ENCODE measurements at places on chromosomes 11 and 22.

- peak; percentile 89 for DNase-seq
These were observed 29.7 kb upstream of the DDX6 start for GRCh38 chr11:118820412-118821357.

DNA sequence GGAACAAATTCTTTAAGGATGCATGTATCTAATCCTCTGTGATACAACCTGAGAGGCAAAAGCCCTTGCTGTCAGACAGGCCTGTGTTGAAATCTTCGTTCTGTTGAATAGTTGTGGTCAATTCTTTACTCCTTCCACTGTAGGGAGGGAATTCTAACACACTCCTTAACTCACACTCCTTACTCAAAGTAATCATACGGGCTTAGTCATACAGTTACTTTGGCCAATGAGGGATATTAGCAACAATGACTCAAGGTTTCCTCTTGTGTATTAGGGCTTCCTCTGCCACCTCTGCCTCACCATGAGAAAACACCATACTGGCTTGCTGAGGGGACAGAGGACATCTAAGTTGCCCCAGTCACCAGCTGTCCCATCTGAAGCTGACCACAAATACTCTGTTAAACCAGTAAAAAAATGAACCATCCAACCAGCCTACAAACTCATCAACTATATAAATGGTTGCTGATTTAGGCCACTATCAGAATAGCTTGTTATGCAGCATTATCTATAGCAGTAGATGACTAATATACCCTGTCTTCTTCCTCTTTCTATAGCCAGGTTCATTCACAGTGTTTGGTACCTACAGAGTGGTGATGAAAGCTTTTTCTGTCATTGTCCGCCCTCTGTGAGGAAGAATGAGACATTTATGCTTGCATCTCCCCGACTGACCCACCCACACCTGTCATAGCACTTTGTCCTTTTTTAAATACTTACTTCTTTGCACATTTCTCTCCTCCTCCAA is 322.8 kb upstream of the SYN3 start:
- DNase-seq, result peak; percentile 29

- no peak for DNase-seq
These were observed 1043.0 kb downstream of the TBC1D22A start for GRCh38 chr22:47805394-47805935.

DNA sequence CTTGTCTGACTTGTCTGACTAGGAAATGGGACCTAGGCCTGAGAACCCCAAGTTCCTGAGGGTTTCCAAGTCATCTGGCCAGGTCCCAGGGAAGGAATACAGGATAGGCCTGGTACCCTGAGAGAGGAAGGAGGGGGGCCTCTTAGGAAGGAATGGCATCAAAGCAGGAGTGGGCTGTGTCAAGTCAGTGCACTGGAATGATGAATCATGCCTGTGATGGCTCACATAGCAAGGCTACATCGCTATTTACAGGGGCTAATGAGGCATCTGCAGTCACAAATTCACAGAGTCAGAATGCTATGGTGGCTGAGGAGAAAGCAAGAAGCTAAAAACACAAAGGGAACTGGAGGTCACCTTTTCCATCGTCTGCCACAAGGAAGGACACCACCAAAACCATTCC is 247.3 kb downstream of the NXPE2 start:
- no peak for DNase-seq

DNA sequence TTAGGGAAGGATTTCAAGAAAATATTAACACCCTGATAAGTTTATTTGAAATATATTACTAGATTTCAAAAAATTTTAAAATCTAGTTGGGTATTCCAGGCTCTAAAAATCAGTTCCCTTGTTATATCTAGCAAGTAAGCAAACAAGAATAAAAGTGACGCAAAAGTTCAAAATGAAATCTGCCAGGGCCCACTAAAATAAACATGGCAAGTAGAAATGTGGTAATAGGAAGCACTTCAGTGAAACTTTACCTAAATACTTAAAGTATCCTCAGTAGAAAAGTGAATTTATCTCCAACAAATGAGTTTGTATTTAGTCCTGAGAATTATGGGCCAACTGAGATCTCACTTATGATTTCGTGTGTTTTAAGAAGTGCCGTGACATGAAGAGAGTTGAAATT is 23.6 kb downstream of the POLD3 start:
- DNase-seq, result no peak

DNA sequence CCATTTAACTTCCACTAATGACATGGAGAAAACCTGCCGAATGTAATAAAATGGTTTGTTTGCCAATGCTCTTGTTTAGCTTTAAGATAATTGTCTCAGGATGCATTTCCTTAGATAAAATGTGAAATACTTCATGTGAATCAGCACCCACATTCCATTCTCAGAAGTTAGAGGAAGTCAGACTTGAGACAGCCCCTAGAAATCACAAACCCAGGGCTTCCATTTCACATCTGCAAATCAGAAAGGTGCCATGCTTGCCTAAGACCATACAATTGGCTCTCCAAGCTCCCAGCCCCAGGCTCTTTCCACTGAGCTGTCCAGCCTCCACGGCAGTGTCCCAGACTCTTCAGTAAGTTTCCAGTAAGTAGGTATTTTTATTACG is 35.6 kb upstream of the ADORA2A start:
- DNase-seq, result peak; percentile 7

GRCh38 chr11:3959015-3959902 is 103.8 kb downstream of the STIM1 start:
- DNase-seq, result peak; percentile 60

DNA sequence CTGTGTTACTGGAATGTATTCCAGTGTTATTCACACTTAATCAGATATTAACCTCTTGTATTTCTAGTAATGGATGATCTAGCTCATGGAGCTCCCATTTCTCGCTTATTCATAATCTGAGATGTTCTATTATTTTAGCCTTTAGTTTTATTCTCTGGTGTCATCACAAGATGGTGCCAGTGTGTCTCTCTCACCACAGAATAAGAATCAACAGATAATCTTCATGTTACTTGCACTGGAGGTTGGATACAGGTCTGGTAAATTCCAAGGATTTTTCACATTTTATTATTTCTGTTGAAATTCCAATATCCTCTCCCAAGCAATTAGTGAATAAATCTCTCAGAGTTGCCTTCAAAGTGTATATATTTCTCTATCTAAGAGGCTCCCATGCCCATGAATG is 74.6 kb downstream of the CASP12 start:
- no peak for DNase-seq

DNA sequence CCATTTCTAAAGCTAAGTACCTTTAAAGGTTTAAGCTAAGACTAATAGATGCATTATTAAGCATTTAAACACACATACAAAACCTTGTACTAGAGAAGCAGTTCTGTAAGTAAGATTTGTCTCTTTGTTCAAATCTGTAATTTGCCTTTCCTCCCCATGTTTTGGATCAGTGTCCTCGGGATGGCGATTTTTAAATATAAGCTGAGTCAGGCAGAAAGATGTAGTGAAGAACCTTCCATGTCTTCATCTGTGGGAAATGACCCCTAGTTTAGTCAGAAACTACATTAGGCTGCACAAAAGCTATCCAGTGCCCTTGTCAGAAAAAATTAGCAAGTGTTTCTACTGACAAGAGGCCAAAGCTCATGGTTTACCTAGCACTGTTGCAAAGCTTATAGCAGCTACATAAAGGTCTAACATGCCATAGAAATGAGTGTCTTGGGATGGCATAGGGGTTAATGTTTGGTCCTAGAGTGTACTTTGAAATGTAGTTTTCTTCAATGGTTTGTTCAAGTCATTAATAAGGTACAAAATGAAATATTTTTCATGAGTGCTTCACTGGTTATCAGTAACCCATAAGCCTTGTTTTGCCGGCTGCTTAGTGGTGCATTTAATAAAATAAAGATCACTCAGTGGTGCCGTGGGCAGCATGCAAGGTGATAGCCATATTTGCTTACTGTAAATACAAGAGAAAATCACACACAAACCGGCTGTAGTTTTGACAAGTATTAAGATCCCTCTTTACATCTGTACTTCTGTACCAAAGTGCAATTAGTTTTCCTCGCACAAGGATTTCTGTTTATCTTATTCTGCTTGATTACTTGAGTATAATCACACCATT is 139.8 kb downstream of the ELP4 start:
- no peak for DNase-seq

DNA sequence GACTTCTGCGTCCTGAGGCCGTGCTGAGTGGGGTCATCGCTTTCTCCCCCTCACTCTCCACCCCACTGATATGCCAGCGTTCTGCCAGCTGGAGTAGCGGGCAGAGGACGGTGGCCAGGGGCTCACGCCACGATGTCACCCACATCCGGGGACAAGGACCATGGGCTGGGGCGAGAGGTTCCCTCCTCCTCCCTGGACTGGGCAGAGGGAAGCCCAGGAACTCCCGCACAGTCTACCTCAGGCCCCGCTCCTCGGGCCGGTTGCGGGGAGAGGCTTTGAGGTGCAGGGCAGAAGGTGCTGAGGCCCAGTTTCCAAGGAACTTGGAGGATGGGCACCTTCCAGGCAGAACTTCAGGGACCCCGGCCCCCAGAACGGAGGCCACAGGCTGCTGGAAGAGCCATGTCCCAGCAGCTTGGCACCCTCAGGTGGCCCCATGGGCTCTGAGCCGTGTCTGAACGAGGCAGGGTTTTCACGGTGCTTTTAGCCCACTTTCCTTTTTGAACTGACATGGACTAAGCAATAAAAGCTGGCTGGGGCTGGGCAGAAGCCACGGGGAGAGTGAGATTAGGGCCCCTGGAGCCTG is 25.4 kb downstream of the ADAMTS15 start:
- DNase-seq, result no peak

DNA sequence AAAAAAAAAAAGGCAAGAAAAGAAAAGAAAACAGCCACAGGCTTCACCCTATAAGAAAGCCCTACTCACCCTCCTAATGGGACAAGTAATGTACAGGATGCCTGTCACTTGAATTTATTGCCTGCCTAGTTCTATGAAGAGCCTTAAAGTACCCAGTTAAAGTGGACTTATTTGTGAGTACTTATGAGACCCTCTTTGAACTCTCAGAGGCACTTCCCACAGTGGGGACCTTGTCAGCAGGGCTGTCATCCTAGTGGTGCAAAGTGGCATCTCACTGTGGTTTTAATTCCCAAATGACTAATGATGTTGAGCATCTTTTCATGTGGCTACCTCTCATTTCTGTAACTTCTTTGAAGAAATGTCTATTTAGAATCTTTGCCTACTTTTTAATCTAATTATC is 41.8 kb upstream of the BARX2 start:
- DNase-seq, result peak; percentile 30

DNA sequence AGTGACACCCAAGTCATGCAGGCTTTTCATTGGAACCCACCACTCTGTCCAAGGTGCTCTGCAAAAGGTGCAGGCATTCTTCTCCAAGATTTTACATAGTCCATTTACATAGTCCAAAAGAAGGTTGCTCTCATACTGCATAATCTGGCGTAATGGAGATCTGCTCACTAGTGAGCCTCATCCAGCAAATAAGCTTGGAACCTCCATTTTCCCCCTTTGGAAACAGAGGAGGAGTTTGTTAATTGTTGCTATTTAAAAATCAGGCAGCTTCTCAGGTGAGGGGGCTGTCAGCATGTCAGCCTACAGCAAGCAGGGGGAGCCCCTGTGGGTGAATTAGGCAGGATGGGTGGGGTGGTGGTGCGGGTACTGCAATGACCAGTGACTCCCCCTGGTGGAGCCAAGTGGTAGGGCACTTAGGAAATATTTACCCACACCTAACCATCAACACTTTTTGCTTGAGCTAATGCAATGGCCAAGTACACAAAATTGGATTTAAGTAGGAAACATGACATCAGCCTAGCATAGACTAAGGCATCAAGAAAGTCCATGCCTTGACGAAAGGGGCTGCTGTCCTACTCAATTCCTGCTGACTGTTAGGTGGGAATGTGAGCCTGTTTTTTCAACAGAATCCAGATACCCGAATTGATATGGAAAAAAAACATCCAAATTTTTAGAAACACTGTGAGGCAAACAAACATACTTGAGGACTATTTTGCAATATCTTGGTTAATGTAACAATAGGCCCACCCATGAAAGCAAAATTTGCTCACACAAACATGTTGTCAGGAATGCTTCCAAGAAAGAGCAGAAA is 64.5 kb downstream of the AMBRA1 start:
- peak; percentile 65 for DNase-seq

- no peak for DNase-seq
These were observed 110.1 kb downstream of the CCDC81 start for GRCh38 chr11:86484795-86485166.

DNA sequence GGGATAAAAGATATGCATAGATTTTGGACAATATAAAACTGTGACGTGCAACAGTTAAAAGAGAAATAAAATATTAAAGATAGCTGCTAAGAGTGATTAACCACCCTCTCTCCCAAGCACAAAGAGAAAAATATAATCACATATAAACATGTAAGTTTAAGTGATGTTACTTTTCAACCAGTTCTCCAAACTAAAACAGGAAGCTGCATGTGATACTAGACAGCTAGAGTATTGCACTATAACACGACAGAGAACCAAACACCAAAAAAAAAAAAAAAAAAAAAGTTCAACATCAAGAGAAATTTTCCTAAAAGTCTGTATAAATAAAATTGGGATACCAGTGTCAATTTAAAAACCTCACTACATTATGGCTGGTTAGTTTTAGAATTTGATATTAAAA is 79.1 kb downstream of the PICALM start:
- DNase-seq, result no peak

All from PC-3 (cell line).